DND-41 (cell line): ENCODE measurements at places on chromosomes 7 and 10.

DNA sequence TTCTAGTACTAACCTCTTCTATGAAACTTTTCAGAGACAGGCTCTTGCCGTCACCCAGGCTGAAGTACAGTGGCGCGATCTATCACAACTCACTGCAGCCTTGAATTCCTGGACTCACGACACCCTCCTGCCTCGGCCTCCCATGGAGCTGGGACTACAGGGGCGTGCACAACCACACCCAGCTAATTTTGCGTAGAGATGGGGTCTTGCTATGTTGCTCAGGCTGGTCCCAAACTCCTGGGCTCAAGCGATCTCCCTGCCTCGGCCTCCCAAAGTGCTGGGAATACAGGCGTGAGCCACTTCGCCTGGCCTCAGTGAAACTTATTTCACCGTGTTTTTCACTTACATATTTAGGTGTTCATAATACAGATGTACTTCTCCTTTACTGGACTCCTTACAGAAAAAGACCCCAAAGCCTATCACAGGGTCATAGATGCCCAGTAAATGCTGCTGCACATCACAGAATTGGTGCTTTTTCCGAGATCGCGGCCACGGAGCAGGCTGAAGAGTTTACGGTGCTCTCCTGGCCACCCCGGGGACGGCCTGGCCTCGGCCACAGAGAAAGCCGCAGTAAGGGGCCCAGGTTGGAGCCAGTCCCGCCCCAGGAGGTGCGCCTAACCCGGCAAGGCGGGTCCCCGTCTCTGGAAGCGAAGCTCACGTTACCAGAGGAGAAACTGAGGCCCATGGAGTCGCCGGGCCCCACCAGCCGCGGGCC is 595 bp downstream of the TBL2 start:
- DNase-seq, result peak; percentile 17

DNA sequence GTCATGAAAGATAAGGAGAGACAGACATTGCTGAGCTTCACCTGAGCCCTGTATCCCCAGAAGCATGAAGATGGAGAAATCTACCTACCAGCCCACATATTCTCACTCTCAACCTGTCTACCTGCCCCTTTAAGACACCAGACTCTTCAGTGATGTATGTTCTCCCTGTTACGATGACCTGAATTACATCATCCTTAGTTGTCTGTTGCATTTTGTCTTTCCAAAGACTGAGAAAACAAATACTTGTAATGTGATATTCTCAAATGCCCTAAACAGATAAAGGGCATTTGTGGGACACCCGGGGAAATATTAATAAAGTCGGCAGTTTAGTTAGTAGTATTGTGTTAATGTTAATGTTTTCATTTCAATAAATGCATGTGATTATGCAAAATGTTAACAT is 305.8 kb upstream of the IGFBP3 start:
- DNase-seq, result no peak

DNA sequence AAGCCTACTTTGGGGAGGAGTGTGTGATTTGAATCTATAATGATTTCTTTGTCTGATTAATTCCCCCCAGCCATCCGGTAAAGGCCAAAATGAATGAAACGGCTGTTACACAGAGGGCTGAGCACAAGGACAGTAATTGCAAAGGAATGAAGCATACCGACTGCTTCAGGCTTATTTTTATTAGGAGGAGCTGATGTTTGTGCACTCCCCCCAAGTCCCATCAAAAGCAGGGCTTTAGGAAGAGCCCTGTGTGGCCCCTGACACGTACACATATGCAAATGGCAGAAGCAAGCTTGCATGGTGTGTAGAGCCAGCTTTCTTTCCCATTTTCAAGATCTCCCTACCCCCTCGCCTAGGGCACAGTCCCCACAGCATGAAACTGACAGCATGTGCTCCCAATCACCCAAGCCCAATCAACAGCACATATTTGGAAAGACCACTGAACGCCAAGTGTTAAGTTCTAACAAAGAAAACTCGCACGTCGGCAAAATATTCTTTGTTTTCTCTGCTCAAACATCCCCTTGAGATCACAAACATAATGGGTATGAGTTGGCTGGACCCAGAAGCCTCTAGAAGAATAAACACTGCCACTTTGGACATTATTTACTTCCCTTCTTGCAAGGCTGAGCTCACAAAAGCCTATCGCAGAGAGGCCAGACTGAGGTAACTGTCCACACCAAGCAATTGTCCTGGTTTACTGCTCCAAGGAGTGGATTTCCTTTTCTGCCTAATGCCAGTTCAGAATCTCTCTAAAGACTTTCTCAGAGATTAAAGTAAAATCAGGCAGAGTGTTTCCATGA is 143.0 kb downstream of the CUBN start:
- DNase-seq, result no peak

- peak; percentile 73 for DNase-seq
These were observed 169.5 kb upstream of the SVIL start for GRCh38 chr10:29804025-29804852.

- DNase-seq, result no peak
These were observed 227.3 kb downstream of the GFRA1 start for GRCh38 chr10:116045366-116046356.

GRCh38 chr10:43674553-43675210 is 26.0 kb upstream of the ZNF32 start:
- no peak for DNase-seq

DNA sequence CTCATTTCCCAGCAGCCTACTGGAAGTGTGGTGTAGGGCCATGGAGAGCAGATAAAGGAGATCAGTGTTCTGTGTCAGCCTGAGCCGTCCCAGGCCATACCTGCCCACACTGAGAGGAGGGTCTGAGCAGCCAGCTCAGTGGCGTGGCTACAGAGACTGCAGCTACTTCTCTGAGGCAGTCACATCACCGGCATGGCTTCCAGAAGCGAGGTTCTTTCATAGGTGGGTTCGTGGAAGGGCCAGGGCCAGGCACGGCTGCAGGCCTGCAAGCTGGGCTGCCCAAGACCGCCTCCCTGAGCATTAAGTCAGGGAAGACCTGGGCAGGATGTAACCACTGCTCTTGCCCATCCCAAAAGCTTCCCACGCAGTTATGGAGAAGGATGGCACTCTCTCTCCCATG is 34.9 kb downstream of the LDB3 start:
- no peak for DNase-seq

- no peak for DNase-seq
These were observed 21.7 kb upstream of the FOXI2 start for GRCh38 chr10:127715249-127715648.

GRCh38 chr7:144473908-144474307 is 70.4 kb upstream of the NOBOX start:
- no peak for DNase-seq

DNA sequence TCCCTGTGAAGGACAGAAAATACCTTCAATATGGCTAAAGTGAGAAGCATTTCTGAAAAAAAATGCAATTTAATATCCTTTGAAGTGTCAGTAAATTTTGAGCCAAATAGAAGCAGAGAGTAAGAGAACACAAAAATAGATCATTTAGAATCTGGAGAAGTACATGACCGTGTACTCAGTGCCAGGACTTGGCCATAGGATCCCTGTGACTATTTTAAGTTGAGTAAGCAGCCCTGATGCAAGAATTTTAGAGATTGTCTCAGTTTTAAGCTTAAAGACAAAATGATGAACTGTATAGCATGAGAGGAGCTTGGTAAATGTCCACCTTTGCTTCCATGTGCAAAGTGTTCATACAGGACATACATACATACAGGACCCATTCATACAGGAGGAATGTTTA is 2.5 kb downstream of the PTER start:
- DNase-seq, result no peak

GRCh38 chr10:7967035-7967434 is 87.5 kb upstream of the GATA3 start:
- DNase-seq, result no peak

GRCh38 chr10:129035052-129035827 is 431.8 kb upstream of the MGMT start:
- DNase-seq, result peak; percentile 93

DNA sequence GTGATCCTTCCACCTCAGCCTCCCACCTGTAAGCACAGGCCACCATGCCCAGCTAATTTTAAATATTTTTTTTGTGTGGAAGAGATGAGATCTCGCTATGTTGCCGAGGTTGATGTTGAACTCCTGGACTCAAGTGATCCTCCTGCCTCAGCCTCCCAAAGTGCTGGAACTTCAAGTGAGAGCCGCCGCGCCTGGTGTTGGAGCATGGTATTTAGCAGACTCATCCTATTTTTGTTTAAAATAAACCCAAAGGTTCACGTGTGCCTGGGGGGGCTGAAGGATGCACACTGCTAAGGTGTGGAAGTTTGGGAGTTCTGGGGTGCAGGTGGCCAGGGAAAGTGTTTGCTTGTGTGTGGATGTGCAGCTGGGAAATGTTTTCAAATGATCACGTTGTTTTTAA is 18.1 kb downstream of the PDGFA start:
- no peak for DNase-seq

- no peak for DNase-seq
These were observed 39.1 kb upstream of the AASS start for GRCh38 chr7:122183106-122183505.

GRCh38 chr10:52249850-52250395 is 64.2 kb upstream of the DKK1 start:
- DNase-seq, result no peak

DNA sequence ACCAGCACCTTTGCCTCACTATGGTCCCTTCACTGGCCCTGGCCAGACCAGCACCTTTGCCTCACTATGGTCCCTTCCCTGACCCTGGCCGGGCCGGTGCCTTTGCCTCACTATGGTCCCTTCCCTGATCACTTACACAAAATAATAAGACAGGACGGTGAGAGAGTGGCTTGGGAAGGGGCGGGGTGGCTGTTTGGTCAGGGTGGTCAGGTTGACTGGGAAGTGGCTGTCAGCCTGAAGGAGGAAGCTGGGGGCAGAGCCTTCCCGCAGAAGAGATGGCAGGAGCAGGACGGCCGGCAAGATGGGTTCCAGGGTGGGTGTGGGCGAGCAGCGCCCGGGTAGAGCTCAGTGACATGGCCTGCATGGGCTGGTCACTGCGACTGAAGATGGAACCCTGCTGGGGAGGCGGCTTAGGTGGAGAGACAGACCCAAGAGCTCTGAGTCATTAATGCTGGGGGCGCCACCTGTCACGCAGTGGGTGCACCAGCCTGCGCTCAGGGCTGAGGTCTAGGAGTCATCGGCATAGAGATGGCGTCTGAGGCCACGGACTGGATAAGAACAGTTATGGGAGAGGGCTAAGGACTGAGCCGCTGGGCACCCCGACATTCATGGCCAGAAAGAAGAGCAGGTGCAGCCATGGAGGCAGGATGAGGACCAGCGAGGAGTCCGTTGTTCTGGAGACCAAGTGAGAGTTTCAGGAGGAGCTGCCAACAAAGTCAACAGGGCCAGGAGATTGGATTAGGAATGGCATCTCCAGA is 91.8 kb downstream of the CHST15 start:
- DNase-seq, result peak; percentile 3

GRCh38 chr7:38215115-38215514 is 37.1 kb downstream of the STARD3NL start:
- DNase-seq, result no peak

DNA sequence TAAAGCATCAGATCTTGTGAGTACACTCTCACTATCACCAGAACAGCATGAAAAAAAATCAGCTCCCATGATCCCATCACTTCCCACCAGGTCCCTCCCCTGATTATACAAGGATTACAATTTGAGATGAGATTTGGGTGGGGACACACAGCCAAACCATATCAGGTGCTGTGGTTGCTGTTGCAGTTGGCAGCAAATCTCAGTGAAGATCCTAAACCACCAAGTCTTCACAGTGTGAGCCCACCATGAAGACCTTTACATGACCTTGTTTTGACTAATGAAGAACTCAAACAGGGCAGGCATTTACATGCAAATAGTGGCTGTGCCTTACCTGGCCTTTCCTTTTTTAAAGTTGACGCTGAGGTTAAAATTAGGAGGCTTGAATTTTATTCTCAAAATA is 242.6 kb downstream of the ACTR3B start:
- no peak for DNase-seq

GRCh38 chr10:103737735-103738367 is 117.5 kb downstream of the SH3PXD2A start:
- DNase-seq, result no peak

- no peak for DNase-seq
These were observed 382.6 kb upstream of the SHH start for GRCh38 chr7:156194813-156195212.

GRCh38 chr10:12730809-12731519 is 270.5 kb downstream of the CCDC3 start:
- DNase-seq, result no peak

- no peak for DNase-seq
These were observed 355.9 kb downstream of the SFMBT2 start for GRCh38 chr10:7054915-7055314.

- DNase-seq, result no peak
These were observed 57.1 kb downstream of the STK17A start for GRCh38 chr7:43639858-43640491.

DNA sequence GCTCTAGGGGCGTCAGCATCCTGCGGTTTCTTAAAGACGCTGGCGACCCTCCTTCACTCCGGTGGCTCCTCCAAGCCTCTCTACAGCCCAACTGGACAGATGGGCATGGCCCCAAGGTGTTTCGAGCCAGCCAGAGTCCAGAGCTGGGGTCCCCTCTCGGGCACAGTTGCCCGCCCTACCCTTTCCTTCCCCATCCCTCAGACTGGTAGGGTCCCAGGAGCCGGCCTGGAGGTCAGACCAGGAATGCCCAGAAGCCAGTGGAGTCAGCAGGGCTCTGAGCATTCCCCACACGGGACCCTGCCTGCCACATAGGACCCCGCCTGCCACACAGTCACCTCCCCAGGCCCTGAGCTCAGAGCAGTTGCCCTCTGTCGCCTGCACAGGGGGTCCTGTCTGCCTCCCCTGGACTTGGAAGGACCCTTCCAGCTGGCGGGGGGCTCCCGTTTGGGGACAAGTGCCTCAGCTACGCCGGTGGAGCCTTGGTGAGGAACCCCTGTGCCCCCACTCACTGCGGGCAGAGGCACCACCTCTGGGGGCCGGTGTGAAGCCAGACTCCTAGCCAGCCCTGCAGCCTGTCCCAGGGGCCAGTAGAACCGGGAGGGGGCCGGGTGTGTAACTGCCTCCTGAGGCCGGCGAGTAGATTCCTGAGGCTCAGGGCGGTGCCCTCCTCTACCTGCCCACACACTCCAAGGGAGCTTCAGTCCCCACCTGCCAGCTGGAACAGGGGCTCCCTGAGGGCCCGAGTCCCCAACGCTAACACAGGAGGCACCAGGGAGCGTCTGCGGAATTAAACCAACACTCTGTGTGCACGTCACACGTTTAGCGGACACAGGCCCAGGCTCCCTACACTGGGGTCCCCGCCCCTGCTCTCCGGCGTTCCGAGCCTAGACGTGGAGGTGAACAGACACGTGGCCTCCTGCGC is 19.4 kb upstream of the PDGFA start:
- DNase-seq, result no peak

- no peak for DNase-seq
These were observed 51.1 kb downstream of the SVIL start for GRCh38 chr10:29583674-29584073.

DNA sequence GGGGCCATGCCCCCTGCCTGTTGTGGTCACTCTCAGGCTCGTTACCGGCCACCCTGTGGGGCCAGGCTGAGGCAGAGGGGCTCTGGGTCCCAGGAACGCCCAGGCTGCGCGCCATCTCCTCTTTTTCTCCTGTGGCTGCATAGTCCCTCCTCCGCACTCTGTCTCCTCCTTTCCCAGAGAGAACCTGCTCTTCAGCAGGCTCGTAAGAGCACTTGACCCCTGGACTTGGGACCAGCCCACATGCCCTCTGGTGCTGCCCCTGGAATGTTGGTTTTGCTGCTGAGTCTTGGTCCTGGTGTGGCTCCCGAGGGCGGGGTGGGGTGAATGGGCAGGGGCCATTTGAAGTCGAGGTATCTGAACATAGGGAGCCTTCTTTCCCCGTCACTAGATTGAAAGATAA is 6.6 kb upstream of the BHLHA15 start:
- DNase-seq, result no peak
